PC-9 (cell line): ENCODE measurements at places on chromosomes 2 and 18. TPM values are rescaled to one million over a fixed set of nuclear protein-coding genes. Genes with fewer than 3 reads are reported as not detected.

KIF1A gene
- total RNA-seq: not detected in 2 replicates

REG3G gene
- total RNA-seq: not detected in 2 replicates

ERBB4 gene
- not detected in 2 replicates for total RNA-seq

SIGLEC15 gene
- total RNA-seq: 0.50 and 1.0 TPM in 2 replicates

NETO1 gene
- not detected in 2 replicates for total RNA-seq

LRRTM1 gene
- total RNA-seq: not detected in 2 replicates

TCF23 gene
- not detected in 2 replicates for total RNA-seq

SLC9A2 gene
- total RNA-seq: 13.4 and 17.0 TPM in 2 replicates

DSG1 gene
- total RNA-seq: not detected in 2 replicates

TBC1D8 gene
- 25.2 and 25.3 TPM in 2 replicates for total RNA-seq

KCNF1 gene
- 1.0 TPM in 2 replicates for total RNA-seq

CNRIP1 gene
- not detected in 2 replicates for total RNA-seq

PARD3B gene
- 7.6 and 13.2 TPM in 2 replicates for total RNA-seq

LIMS3 gene
- 1.4 and 2.3 TPM in 2 replicates for total RNA-seq

GALNT14 gene
- 2.4 and 3.1 TPM in 2 replicates for total RNA-seq

LRATD1 gene
- total RNA-seq: 3.8 TPM in 2 replicates

FNDC4 gene
- 5.3 and 6.3 TPM in 2 replicates for total RNA-seq

TMEM247 gene
- not detected in 2 replicates for total RNA-seq

TAF1B gene
- total RNA-seq: 23.8 and 24.8 TPM in 2 replicates

PUM2 gene
- 93.3 and 99.3 TPM in 2 replicates for total RNA-seq

MAP3K19 gene
- total RNA-seq: not detected in 2 replicates

TUBA3D gene
- not detected in 2 replicates for total RNA-seq

MYL1 gene
- total RNA-seq: not detected in 2 replicates

DRC1 gene
- total RNA-seq: 4.7 and 6.4 TPM in 2 replicates

LYPD1 gene
- total RNA-seq: 5.1 and 10.3 TPM in 2 replicates

UGT1A10 gene
- total RNA-seq: not detected in 2 replicates

HEATR5B gene
- 10.4 and 13.0 TPM in 2 replicates for total RNA-seq

KHK gene
- 4.4 and 10.4 TPM in 2 replicates for total RNA-seq

GRHL1 gene
- 8.6 and 10.6 TPM in 2 replicates for total RNA-seq

SLC9A4 gene
- 0.85 and 1.1 TPM in 2 replicates for total RNA-seq

BMP10 gene
- not detected in 2 replicates for total RNA-seq

G6PC2 gene
- not detected in 2 replicates for total RNA-seq

ATG9A gene
- total RNA-seq: 56.0 and 64.5 TPM in 2 replicates

PROC gene
- 5.8 and 6.1 TPM in 2 replicates for total RNA-seq

WNT6 gene
- total RNA-seq: 0.33 and 0.45 TPM in 2 replicates

EMILIN1 gene
- 0.83 and 1.6 TPM in 2 replicates for total RNA-seq

SEPTIN2 gene
- total RNA-seq: 431 and 500 TPM in 2 replicates

IL18R1 gene
- total RNA-seq: 1.9 and 3.4 TPM in 2 replicates

INPP5D gene
- total RNA-seq: 0.55 and 0.74 TPM in 2 replicates
